H9 (cell line): ENCODE measurements at places on chromosomes 5 and 9. TPM values are rescaled to one million over a fixed set of nuclear protein-coding genes. Genes with fewer than 3 reads are reported as not detected.

The GEMIN5 gene
- 34.2 and 35.8 TPM in 2 replicates for total RNA-seq

The TMEM8B gene
- 7.9 and 9.3 TPM in 2 replicates for total RNA-seq

GRCh38 chr5:180305481-180305880 is 13.6 kb upstream of the MAPK9 start:
- H3K4me1 ChIP-seq, result no peaks in the 10 kb centered on the region
- no peaks in the 10 kb centered on the region for H3K27me3 ChIP-seq
- H3K36me3 ChIP-seq, result peaks cover 79% of the 10 kb centered on the region
- H3K27ac ChIP-seq, result no peak overlapping the region
- no peak overlapping the region for H3K4me3 ChIP-seq
- DNase-seq, result no peak

DNA sequence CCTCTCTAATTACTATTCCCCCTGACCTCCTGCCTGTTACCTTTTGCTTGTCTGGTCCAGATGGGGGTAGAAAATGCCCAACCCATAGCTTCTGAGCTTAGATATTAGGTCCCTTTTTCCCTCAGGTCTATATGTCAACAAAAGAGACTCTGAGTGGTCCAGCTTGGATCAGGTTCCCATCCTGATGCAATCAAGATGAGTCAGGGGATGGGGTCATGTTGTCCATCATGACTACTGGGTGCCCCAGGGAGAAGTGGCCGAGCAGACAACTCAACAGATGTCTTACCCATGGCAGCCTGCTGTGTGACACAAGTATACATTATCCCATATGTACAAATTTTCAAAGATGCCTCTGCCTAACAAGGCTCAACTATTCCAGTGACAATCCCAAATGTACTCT is 9.1 kb upstream of the ANKH start:
- no peaks in the 10 kb centered on the region for H3K4me1 ChIP-seq
- no peaks in the 10 kb centered on the region for H3K27me3 ChIP-seq
- H3K4me3 ChIP-seq, result no peak overlapping the region

- no peaks in the 10 kb centered on the region for H3K27me3 ChIP-seq
- no peak for DNase-seq
- no peaks in the 10 kb centered on the region for H3K4me1 ChIP-seq
- no peak overlapping the region for H3K27ac ChIP-seq
- no peak overlapping the region for H3K4me3 ChIP-seq
Observed at GRCh38 chr5:38249301-38249700, 9.1 kb upstream of the EGFLAM start.

DNA sequence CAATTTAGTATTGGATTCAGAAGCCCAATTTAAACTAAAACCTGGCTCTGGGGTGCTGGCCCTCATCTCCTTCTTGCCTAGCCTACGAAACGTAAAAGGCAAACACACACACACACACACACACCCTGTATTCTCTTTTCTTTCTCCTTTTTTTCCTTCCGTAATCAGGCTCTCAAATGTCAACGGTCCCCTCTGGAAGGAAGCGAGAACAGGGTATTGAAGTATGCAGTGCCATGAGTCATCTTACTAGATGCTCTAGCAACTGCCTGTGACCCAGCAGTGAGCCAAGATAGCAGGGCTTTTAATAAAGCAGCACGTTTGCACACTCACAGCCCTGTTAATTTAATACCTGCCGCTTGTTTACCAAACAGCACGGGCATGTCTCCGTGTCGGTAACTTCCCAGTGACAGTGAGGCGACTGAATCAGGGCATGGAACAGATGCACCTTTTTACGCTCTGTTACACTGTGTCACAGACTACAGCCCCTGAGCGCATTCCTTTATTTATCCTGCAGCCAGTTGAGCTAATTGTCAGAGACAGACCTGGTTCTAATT is 243.8 kb downstream of the BNC2 start:
- no peak overlapping the region for H3K27ac ChIP-seq
- peaks cover 7% of the 10 kb centered on the region; the same call in 1 of the 2 replicates for H3K4me1 ChIP-seq
- no peak overlapping the region for H3K4me3 ChIP-seq
- no peaks in the 10 kb centered on the region for H3K27me3 ChIP-seq
